ENCODE measurements at places on chromosomes 1 and 21.

GRCh38 chr1:33010932-33011731, 25.6 kb downstream of the AK2 start:
- no peak for DNase-seq

DNA sequence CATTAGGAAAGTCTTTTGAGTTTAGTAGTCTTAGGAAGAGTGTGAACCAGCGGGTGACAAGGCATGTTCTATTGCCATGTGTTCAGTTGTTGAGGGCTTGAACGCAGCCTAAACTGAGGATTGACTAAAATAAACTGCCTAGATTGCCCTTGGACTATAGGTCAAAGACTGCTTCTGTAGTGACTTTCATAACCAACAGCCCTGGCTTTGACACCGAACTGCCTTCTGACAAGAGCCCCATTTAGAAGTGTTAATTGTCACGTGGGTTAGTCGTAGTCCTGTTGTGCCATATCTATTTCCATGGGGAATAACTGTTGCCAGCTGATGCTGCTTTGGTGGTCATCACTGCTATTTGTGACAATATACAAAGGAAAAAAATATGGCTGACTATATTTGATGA, 90.4 kb downstream of the TGFB2 start:
- DNase-seq = no peak

DNA sequence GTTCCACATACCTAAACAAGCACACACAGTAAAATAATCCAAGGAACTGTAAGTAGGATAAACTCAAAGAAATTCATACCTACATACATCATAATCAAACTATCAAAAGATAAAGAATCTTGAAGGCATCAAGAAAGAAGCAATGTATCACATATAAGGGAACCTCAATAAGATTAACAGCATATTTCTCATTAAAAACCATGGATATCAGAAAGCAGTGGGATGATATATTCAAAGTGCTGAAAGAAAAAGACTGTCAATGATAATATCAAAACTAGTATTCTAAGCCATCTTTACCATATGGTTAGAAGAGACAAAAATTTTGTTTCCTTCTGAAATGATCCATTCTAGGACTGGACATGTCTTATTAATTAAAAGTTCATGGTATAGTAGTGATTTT, 37.1 kb upstream of the ADAM30 start:
- DNase-seq = no peak

- DNase-seq = no peak
Measured at GRCh38 chr1:187244623-187245022, 415.9 kb downstream of the PLA2G4A start.

GRCh38 chr1:241674805-241675384, 22.8 kb downstream of the WDR64 start:
- DNase-seq = no peak

DNA sequence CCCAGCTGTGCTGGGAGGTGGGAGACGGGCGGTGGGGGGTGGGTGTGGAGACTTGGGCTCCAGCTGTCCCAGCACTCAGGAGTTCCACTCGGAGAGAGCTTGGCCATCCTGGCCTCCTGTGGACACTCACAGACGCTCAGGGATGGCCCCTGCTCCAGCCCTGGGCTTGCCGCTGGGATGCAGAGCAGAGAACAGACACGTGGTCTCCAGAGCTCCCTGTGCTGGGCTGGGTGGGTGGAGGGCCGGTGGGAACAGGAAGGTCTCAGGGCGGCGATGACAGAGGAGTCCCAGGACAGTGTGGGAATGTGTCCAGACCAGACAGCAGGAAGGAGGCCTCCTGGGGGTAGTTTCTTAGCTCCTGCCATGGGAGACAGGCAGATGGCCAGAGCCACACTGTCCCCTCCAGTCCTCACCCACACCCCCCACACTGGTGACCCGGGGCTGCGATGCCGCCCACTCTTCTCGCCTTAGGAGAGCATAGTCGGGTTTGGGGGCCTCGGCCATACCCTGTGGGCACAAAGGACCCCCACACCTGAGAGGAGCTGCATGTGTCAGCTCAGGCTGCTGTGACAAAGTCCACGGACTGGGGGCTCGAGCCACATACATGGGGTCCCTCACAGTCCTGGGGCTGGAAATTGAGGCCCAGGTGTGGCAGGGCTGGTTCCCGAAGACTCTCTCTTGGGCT, 2.0 kb downstream of the KRTAP10-9 start:
- DNase-seq = no peak

- no peak for DNase-seq
Measured at GRCh38 chr1:18354612-18355011, 126.1 kb upstream of the KLHDC7A start.

GRCh38 chr1:220076861-220077762, 12.5 kb downstream of the BPNT1 start:
- DNase-seq = no peak

DNA sequence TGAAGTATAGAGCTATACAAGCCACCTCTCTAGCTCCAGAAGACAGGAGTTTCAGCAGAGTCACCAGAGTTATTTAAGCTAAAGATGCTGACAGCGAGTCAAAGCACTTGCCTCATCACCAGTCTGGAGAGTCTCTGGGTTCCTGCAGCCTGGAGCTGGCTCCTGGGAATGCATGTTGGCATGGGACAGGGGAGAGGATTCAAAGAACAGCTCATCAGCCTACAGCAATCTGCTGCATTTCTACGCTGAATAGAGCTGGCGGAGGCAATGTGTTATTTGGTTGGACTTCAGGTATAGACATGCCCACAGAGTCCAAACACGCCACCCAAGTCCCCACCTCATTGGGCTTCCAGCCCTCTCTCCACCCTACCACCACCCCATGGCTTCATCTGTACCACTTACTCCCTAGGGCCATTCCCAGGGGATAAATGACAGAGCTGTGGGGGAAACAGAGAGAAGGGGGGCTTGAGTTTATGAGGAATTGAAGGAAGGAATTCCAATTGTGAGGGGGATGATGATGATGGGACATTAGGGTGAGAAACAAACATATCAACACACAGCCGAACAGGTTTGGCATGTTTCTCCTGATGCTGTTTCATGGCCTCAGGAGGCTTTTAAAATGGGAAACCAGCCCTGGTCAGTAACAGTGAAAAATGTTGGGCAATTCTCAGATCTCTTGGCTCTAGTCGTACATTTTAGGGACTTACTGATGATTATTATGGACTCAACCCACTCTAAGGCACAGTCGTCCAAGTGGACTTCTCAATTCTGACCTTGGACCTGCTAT, 58.4 kb downstream of the PLEKHA6 start:
- DNase-seq = no peak

DNA sequence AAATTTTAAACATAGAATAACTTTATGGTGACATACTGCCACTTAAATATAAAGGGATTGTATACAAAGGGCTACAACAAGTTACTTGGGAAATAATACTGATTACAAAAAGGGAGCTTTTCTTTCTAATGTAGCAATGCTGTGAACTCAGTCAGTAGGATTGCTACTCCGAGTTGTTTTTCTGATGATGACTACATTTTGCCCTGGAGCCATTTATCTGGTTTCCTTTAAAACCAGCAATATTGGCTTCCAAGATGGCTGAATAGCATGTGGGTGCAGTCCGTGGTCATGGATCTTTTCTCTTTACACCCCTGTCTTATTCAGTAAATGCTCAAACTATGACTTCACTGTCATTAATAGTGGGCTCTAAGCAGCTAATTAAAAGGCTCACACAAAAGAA, 92.6 kb upstream of the NEK7 start:
- no peak for DNase-seq

DNA sequence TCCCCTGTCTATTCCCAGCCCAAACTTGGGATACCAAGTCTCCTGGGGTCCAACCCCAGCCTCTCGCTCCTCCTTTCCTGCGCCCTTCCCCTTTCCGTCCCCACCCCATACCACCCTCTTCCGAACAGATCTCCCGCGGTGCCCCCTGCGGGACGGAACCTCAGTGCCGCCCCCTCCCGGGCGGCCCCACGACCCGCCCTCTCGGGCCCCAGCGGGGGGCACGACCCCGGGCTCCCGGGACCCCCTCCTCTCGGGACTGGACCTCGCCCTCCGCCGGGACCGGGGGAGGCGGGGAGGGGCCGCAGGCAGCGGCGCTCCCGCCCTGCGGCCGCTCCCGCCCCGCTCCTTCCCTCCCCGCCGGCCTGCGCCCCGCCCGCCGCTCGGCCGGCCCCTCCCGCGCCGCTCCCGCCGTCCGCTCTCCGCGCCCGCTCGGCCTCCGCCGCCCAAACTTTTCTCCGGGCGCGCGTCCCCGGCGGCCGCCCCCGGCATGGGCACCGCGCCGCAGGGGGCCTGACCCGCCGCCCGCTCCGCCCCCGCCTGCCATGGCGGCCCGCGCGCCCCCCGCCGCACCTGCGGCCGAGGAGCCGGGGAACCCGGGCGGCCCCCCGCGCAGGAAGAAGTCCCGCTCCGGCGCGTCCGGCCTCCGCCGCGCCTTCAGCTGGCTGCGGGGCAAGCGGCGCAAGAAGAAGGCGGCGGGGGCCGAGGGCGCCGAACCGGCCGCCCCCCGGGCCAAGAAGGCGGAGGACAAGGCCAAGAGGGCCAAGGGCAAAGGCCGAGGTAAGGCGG, 39.0 kb upstream of the SYNC start:
- DNase-seq = no peak

- DNase-seq = no peak
Measured at GRCh38 chr1:174408146-174408545, 39.6 kb upstream of the GPR52 start.

DNA sequence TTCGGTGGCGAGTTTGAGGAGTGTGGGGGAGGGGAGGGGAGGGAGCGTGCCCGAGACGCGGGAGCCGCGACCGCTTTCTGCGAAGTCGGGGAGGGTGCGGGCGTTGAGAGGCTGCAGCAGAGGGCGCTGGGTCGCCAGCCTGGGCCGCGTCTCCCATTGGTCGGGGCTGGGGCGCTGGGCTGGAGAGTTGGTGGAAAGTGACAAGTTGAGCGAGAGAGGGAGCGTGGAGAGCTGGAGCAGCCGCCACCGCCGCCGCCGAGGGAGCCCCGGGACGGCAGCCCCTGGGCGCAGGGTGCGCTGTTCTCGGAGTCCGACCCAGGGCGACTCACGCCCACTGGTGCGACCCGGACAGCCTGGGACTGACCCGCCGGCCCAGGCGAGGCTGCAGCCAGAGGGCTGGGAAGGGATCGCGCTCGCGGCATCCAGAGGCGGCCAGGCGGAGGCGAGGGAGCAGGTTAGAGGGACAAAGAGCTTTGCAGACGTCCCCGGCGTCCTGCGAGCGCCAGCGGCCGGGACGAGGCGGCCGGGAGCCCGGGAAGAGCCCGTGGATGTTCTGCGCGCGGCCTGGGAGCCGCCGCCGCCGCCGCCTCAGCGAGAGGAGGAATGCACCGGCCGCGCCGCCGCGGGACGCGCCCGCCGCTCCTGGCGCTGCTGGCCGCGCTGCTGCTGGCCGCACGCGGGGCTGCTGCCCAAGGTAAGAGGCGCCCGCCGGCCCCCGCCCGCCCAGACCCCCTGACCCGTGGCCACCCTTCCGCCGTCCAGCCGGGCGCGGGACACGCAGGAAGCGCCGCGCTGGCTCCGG, at the start of gene ROR1:
Gene ROR1 (plus strand): TSS at position 203 of the 802 bp plus-strand sequence.
- DNase-seq = peak; percentile 1

- DNase-seq = no peak
Measured at GRCh38 chr1:247914941-247915662, 5.0 kb upstream of the OR2T8 start.

GRCh38 chr1:37802439-37802838, 5.2 kb upstream of the C1orf122 start:
- DNase-seq = no peak

DNA sequence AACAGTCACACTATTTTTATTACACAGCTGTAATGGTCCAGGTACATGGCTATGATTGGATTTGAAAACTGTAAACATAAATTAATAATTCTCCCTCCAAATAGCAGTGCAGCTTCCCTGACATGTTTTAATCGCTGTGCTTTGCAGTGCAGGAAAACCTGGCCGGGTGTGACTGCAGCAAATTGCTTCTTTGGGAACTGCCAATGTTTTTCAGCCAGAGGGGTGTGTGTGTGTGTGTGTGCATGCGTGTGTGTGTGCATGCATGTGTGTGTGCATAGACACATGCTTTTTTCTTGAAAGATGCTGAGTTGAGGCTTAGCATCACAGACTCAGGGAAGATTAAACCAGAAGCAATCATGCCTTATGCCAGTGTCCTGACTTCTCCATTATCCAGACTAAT, 231.2 kb downstream of the PRDM2 start:
- no peak for DNase-seq

DNA sequence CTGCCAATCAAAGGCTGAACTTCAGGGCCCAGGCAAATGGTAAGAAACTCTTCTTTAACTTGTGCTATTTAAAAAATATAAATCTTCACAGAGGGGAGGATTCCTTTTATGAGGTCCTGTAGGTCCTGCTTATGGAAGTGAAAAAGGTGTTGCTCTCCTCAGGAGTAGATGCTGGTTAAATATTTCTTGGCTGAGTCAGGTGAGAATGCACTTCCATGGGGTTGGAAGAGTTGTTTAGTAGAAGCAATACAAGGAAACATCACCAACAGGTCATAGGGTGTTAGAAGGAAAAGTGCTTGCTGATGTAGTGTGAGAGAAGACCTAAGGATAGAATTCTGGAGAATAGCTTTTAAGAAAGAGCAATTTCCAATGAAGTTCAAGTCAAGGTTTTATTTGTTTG, 42.2 kb upstream of the ATP1A1 start:
- DNase-seq = no peak

- DNase-seq = no peak
Measured at GRCh38 chr1:14090531-14090930, 390.5 kb downstream of the PRDM2 start.

DNA sequence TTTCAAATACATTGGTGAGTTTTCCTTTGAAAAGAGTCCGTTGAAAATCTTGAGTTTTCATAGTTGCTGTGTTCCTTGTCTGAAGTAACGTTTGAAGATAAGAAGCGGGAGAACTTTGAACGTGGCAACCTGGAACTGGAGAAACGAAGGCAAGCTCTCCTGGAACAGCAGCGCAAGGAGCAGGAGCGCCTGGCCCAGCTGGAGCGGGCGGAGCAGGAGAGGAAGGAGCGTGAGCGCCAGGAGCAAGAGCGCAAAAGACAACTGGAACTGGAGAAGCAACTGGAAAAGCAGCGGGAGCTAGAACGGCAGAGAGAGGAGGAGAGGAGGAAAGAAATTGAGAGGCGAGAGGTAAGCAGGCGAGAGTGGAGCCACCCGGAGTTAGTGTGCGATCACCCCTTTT, 129.7 kb downstream of the ITSN1 start:
- no peak for DNase-seq

GRCh38 chr1:54716299-54717047, 812 bp downstream of the TTC4 start:
- no peak for DNase-seq

GRCh38 chr1:36126797-36127500, 1.9 kb upstream of the COL8A2 start:
- DNase-seq = no peak

- DNase-seq = no peak
Measured at GRCh38 chr1:179984942-179985341, 30.3 kb downstream of the CEP350 start.
